ENCODE measurements at places on chromosomes 16 and 17.

DNA sequence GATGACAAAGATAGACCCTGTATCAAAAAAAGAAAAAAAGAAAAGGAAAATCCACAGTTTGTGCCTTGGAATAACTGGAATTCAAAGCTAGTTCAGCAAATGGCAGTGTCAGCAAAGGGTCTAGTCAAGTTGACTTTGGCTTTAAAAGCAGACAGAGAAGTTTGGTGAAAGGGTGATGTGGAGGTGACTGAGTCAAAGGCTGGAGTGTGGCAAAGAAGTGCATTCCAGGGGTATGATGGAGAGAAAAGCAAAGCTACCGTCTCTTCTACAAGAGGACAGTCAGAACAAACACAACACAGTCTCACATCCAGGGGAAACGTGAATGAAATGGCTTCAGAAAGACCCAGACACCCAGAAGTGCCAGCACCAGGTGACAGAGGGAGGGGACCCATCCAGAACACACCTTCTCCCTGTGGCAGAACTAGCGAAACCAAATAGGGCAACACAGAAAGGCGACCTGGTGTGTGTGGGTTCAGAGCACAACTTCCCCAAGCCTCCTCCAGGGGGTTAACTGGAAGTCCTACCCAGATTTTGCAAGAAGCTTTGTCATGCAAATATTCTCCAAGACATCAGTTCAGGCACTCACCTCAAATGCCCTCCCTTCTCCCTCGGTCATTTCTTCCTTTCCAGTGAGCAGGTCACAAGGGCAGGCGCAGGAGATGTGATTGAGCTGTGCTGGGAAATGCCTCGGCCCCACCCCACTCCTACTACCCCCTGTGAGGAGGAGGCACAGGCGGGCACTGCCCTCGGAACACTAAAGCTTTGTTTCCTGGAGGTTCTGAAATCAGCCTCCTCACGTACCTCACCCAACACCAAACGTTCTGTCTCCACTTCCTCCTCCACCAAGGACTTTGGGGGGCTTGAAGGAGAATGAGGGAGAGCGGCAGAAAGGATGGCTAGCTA lies 481.9 kb downstream of the SOX9 start:
- DNase-seq = peak; percentile 25

- no peak for DNase-seq
These were observed 4.8 kb upstream of the GAA start for GRCh38 chr17:80096561-80097021.

GRCh38 chr17:40750391-40750790 lies 4.7 kb downstream of the KRT25 start:
- no peak for DNase-seq

GRCh38 chr16:30884760-30885159 lies 9.1 kb downstream of the BCL7C start:
- no peak for DNase-seq

DNA sequence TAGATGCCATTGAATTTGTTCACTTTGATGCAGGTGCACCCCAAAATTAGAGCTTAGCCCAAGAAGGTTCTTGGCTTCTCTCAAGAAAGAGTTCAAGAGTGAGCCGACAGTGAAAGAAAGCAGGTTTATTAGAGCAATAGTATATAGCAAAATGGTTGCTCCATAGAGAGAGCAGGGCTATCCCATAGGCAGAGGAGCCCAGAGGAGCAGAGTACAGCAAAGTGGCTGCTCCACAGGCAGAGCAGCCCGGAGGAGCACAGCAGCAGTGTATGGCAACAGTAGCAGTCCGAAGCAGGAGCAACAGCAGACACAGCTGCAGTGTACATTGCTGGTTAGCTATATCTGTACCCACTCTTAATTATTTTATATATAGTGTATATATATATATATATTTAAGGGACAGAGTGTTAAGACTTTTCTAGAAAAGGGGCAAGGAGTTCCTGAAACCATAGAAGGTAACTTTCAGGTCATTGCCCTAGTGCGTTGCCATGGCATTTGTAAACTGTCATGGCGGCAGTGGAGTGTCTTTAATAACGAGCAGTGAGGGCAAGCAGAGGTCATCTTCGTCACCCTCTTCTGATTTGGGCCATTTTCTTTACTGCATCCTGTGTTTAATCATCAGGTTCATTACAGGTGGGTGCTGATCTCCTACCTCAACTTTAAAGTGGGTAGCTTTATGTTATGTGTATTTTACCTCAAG lies 222.7 kb downstream of the CYB561 start:
- no peak for DNase-seq

GRCh38 chr16:1794221-1794871 lies 841 bp upstream of the IGFALS start:
- no peak for DNase-seq

- DNase-seq = no peak
These were observed 4.2 kb downstream of the CMTM4 start for GRCh38 chr16:66692341-66692740.

- DNase-seq = peak; percentile 93
These were observed at the start of gene WDR81 for GRCh38 chr17:1724351-1724868. Gene WDR81 (plus strand): TSS chr17:1724704. CDS start chr17:1724960, 256 bp downstream.

DNA sequence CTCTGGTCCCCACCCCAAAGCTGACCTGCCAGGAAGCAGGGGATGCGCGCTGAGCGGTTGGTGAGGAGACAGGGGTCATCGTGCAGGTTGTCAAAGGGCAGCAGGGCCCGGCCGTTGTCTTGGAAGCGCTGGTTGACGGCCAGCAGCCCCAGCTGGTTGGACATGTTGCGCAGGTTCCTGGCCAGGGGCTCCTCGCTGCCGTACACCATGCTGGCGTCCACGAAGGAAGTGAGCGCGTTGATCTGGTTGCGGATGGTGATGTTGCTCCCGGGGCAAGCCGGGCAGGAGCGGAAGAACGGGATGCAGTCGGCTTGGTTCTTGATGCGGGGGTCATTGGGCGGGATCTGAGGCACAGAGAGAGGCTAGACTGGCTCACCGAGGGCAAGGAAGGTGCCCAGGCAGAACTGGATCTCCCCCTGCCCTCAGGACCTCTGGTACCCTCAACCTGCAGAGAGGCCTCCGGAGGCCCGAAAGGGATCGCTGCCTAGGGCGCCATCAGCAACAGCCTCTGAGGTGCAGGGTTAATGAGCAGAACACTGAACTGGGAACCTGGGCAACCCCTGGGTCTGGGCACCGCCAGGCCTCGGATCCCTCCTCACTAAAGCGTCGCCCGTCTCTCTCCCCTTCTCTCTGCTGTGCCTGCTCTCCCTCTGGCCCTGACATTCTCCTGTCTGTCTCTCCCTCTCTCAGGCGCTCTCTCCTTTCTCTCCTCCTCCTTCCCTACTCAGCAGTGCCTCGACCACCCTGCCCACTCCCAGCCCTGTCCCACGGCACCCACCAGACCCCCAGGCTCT lies 2.7 kb downstream of the MPO start:
- no peak for DNase-seq

DNA sequence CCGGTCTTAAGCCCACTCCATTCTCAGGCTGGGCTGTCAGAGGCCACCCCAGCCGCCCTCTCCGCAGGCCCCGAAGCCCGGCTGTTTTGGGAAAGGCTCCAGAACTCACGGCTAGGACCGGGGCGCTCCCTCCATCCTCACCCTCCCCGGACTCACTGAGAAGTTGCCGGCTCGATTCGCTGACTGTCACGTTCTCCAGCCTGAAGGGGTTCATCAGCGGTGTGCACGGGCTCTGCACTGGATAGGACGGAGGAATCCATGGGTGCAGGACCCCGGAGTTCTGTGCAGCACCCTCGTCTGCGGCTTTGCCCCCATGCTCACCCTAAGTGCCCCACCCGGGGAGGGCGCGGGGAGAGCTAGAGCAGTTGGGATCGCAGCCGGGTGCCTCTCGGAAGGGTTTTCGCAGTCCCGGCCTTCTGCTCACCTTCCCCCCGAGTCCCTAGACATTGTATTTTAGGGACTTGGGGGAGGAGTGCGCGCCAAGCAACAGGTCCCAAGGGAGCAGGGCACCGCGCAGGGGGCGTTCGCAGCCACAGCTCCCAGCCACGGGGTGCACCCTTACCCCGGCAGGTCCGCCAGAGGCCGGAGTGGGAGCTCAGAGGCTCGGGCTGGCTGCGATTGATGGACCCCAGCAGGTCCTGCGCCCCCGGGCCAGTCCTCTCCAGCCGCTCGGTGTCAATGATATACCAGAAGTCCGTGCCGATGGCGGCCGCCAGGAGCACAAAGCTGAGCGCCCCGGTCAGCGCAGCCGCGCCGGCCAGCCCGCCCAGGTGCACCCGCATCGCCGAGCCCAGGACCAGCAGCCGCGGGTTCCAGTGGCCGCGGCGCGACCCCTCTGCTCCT lies 1.0 kb downstream of the TMEM114 start:
- no peak for DNase-seq

GRCh38 chr17:38743556-38744171 lies 4.5 kb downstream of the PCGF2 start:
- no peak for DNase-seq

GRCh38 chr17:81160306-81160705 lies 5.0 kb upstream of the PVALEF start:
- peak; percentile 43 for DNase-seq

DNA sequence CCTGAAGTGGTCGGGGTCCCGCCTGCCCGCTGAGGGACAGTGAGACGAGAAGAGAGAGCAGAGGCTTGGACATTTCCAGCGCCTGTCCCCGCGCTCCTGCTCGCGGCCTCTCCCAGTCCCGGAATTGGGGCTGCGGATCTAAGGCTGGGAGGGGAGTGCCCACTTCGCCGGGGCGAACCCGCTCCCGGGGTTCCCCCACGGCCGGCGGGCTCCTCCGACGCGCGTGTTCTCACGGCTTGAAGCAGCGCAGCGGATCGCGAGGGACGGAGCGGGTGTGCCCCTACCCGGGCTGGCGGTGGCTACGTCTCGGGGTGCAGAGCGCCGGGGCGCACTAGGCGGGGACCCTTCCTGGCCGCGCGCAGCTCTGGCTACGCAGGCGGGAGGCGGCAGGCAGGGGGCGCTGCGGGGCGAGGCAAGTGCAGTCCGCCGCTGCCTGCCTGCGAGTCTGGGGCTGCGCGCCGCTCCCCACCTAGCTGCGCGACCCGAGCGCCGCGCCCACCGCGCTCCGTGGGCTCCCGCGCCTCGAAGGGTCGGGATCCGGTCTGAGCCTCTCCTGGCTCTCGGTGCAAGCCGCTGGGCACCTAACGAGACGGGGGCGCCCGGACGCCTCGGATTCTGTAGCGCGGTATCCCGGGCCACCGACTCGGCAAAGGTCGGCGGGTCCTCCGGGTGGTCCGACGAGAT lies 1.2 kb downstream of the NGFR start:
- DNase-seq = peak; percentile 81

GRCh38 chr17:51937264-51937663 lies 221.2 kb downstream of the CA10 start:
- DNase-seq = no peak

GRCh38 chr16:4700997-4701743 lies 7.8 kb downstream of the NUDT16L1 start:
- DNase-seq = no peak

- peak; percentile 15 for DNase-seq
These were observed 49.8 kb downstream of the TMEM100 start for GRCh38 chr17:55672585-55673501.

GRCh38 chr17:78977997-78978973 lies 1.4 kb downstream of the LGALS3BP start:
- no peak for DNase-seq

DNA sequence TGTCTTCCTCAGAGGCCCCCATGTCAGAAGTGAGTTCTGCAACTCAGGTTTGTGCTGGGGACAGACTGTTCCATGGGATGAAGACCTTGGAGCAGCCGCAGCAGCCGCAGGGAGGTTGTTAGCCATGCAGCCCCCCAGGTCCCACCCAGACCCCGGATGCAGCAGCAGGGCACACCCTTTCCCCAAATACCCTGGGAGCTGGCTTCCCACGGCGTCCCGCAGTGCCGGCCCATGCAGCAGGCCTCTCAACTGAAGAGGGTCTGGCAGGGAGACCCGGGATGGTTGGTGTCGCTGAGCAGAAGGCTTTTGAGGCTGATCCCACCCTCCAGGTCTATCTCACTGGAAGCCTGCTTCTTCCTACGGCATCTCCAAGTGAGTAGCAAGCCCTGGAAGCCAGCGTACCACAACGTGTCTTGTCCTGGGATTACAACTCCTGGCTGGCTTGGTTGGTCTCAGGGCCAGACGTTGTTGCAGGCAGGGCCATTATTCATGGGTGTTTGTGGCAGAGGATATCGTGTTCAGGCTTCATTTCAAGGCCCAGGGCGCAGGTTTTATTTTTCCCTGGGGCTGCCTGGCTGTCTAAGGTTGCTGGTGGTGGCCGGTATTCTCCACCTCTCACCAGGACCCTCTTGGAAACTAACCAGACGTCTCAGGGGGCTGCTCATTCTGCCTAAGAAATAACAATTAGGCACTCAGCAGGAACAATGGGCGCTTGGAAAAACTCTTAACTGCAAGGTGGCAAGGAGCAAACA lies 223.2 kb downstream of the C16orf95 start:
- DNase-seq = no peak

DNA sequence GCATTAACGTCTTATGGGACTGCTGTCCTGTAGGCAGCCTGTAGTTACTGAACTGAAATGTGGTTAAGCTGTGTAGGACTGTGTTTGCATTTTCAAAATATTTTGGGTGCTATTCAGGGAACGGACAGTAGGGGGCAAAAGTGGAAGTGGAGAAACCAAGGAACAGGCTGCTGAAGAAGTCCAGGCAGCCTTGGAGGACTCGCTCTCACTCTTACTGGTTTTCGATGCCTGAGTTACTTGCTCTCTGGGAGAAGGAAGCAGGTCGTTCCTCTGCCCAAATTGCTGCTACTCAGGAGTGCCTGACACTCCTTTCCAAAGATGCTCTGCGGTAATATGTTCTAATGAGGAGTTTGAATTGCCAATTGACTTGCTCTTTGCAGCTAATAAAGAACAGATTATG lies 64.5 kb upstream of the RBFOX1 start:
- peak; percentile 50 for DNase-seq

GRCh38 chr16:23500862-23501225 lies 9.4 kb downstream of the GGA2 start:
- peak; percentile 44 for DNase-seq

- DNase-seq = no peak
These were observed 446.7 kb downstream of the HS3ST3B1 start for GRCh38 chr17:14747603-14747950.

DNA sequence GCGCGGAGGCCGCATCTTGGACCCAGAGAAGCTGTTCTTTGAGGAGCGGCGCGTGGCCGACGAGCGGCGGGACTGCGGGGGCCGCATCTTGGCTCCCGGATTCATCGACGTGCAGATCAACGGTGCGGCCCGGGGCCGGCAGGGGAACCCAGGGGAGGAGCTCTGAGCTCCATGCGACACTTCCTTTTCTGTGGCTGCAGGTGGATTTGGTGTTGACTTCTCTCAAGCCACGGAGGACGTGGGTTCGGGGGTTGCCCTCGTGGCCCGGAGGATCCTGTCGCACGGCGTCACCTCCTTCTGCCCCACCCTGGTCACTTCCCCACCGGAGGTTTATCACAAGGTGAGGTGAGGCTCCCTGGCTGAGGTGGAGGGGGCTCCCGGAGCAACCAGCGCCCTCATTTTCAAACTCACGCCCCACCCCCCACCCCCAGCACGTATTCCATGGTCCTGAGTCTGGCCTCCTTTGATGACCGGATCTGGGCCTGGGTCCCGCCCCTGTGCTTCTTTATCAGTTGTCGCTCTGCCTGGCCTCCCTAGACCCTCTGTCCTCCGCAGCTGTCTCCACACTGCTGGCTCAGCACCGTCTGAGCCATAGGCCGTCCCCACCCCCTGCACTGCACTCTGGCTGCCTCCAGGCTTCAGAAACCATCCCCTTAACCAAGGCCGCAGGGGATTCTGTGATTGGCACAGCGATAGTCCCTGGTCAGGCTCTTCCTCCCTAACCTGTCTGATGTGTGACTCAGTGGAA lies 787 bp downstream of the AMDHD2 start:
- DNase-seq = peak; percentile 68

- DNase-seq = no peak
These were observed 1125.7 kb upstream of the GOT2 start for GRCh38 chr16:59859676-59860402.
